ENCODE measurements at places on chromosomes 2 and 18.

- DNase-seq, result no peak
Observed at GRCh38 chr18:28735731-28736130, 558.8 kb upstream of the CDH2 start.

- no peak for DNase-seq
Observed at GRCh38 chr2:200788121-200788718, 23.5 kb upstream of the BZW1 start.

DNA sequence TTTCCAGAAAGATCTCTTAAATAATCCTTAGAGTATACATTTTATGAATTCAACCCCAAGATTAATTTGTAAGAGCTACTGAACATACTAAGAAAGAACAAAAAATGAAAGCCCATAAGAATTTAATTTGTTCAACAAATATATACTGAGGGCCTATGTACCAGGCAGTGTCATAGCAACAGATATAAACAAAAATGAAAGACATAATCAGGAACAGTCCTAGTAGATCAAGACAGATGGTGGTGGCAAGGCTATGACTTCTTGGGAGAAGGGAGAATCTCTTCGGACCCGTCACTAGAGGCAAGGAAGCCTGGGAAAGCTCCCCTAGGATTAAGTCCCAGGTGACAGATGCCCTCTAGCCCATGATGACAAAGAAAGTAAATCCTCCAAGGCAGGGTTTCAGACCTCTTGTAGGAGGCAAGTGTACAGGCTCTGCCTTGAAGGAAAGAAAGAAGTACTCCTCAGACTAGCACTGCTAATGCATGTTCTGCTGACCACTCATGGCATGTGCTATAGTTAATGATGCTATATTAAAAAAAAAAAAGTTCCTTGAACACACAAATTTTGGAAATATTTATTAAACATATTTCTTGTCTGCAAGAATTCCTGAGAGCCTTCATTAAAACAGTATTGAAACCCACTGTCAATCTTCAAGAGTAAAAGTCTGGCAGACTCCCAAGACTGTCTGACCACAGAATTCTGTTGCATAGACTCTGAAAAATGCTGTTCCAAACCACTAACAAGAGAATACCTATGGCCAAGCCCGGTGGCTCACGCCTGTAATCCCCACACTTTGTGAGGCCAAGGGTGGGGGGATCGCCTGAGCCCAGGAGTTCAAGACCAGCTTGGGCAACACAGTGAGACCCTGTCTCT, 31.5 kb downstream of the NOL10 start:
- no peak for DNase-seq

DNA sequence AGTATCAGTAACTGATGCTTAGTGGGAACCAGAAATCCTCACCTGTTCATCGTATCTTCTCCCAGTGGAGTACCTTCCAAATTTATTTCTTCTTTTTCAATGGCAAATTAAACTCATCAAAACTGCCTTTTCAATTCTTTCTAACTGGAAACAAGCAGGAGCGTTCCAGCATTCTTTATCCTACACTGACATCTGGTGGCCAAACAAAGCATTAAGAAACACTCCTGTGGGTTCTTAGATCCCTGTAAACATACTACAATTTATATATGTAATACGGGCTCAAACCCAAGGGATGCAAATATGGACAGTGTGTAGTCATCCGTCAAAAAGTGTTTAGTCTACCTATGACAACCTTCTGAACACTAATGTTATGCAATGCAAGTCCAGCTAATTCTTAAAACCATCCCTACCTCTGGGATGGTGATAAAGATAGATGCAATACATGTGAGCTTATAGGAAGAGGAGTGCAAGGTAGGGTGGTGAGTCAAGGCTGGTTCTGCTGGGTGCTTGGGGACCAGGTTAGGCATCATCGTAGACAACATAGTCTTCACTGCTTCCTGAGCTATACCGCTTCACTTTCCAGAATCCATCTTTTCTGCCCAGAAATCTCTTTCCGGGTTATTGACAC, 375.0 kb downstream of the CTNNA2 start:
- DNase-seq, result peak; percentile 3

DNA sequence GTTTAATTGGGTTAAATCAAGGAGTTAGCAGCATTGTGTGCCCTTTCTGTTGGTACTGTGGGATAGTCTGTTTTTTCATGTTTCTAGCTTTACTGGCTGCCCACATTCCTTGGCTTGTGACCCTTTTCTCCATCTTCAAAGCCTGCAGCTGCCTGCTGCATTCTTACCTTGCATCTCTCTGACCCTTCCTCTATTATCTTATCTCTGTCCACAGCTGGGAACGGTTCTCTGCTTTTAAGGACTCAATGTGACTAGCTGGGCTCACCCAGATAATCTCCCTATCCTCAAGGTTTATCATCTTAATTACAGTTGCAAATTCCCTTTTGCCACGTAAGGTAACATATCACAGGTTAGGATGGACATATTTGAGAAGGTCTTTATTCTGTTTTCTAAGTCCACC, 199.7 kb downstream of the KCNS3 start:
- no peak for DNase-seq

- no peak for DNase-seq
Observed at GRCh38 chr18:33575451-33575850, 2.6 kb upstream of the ASXL3 start.

DNA sequence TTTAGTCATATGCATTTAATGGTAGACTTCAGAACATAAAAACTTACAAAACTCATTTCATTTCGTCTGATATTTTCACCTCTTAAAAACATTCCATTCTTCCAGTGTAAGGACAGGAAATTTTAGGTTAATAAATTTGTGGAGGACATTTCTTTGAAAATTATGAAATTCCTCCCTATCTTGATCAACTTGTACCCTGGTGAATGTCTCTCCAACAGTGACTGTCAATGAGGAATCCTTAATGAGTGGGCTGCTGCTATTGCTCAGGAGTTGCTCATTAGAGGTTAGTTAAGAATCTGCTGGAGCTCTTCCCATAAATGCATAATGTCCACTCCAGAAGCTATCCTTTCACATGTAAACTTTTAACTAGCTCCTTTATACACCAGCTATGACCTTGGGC, 69.1 kb downstream of the LRP1B start:
- DNase-seq, result no peak

- no peak for DNase-seq
Observed at GRCh38 chr2:80863147-80863714, 558.7 kb upstream of the LRRTM1 start.

DNA sequence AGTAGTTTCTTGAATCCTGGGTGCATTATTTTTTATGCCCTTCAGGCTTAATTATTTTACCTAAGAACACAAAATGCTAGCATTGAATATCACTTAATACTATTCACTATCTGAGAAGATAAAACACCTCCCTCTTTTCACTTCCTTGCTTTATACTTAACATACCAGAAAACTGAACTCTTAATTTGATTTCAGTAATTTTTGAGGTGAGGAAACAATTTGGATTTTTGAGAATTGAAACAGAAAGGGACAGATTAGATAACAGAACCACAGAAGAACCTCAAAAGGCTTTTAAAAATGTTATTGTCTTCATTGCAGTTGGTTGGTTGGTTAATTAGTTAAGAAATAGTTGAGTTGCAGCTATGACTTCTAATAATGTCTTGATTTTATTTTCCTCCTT, 69.5 kb downstream of the GPD2 start:
- DNase-seq, result no peak

GRCh38 chr2:86510436-86510933, 52.8 kb downstream of the CHMP3 start:
- DNase-seq, result no peak

DNA sequence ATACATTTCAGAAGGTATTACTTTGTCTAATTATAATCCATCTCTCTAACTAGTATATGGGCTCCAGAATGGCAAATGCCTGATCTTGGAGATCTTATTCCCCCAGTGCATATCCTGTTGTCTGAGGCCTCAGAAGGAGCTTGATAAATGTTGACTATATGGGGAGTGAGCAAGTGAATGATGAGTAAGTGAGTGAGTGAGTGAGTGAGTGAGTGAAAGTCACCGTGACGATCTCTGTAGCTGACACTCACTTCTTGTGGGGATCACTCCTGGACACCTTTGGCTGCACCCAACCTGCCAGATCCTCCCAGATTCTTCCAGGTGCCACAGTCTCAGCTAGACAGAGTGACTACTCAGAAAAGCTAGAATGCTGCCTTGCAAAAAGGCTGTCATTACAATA, 2.8 kb downstream of the XDH start:
- DNase-seq, result no peak

DNA sequence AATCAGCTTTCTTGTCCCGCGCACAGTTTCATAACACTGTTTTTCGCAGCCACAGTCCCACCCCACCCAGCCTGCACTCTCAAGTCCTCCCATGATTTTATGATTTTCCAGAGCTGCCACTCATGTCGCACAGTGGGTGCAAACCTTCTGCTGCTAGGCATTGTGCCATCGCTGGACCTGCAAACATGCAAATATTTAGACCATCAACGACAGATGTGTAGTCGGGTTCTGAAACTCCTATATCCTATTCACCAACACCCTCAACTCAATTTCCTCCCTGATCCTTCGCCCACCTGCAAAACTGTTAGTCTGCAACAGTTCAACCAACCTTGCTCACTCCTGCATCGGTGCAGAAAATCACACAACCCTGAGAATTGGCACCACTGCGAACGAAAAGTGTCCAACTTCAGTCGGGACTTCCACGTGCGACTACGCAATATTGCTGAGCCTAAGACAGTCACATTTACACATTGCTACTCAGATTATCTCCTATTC, 871 bp upstream of the ALS2 start:
- DNase-seq, result no peak

DNA sequence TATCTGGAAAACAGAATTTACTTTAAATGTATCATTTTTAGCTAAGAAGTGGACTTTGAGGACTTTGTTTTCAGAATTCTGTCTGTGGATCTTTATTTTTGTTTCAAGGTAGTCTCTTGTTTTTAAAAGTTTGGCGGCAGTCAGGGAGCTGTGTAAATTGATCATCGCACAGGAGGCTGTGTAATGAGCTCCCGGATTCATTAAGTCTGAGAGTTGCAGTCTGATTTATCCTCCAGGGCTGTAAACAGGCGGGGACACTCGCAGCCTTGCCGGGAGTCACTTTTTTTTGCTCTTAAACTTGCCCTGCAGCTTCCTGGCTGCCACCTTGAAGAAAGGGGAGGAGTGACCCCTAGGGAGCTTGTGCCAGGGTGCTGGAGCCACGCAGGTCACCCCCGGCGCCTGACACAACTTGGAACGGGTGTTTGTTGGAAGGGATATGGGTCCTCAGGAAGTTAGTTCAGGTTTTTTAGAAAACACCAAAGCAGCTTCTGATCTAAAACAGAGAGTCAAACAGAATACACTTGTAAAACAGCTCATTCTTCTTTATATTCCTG, 76.2 kb downstream of the DCDC2C start:
- DNase-seq, result no peak

DNA sequence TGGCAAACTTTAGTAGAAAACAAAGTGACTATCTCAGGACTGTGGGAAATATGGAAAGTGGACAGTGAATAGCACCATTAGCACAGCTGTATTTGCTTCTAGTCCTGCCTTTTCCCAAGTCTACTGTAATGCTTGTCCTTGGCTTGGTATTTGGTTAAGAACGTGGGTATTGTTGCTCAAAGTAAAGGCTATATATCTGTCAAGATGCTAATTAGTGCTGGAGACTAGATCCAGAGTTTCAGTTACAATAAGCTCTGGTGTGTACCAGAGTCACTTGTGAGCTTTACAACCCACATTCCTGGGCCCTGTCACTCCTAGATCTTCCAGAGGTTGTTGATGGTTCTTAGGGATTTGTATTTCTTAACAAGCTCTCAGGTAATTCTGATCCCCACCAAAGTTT, 313.6 kb downstream of the SLC8A1 start:
- no peak for DNase-seq

DNA sequence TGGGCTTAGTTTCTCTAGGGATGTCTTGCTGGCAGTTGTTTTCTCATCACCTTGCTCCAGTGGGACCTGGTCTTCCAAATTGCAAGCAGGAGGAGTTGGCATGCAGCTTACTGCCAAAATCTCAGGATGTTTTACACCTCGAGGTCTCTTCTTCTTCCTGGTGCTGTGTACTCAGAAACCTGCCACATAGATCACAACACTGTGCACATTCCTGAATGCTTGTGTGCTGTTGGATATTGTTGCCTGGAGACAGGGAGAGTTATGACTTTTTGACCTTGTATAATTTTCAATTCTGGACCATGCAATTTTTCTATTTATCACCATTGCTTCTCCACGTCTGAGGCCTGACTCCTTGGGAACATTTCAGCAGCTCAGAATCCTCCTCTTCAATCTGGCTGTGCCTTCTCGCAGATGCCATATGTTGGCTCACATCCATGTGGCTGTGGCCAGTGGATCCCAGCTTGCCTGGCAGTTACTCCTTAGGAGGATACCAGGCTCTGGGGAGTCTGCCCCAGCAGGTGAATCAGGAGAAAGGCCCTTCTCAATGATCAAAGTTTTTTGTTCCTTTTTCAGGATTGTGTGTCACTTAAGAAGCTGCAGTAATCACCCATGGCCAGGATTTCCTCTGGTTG, 489.3 kb downstream of the TSN start:
- no peak for DNase-seq

DNA sequence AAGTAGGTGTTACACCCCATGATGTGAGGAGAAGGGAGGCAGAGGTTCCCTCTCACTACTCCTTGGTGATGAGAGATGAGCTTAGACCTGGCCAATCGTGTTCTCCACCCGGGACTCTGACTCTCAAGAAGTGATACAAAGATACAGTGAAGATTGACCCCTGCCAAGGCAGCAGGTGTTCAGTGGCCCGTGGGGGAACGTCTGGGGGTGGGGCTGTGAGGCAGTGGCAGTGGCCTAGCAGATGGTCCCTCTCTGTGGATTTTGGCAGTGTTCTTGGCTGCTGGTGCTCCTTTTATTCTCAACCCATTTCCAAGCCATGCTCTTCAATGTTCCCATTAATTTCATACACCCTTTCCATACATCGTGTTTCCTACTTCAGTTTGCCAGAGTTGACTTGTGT, 120.4 kb upstream of the NEDD4L start:
- DNase-seq, result no peak

DNA sequence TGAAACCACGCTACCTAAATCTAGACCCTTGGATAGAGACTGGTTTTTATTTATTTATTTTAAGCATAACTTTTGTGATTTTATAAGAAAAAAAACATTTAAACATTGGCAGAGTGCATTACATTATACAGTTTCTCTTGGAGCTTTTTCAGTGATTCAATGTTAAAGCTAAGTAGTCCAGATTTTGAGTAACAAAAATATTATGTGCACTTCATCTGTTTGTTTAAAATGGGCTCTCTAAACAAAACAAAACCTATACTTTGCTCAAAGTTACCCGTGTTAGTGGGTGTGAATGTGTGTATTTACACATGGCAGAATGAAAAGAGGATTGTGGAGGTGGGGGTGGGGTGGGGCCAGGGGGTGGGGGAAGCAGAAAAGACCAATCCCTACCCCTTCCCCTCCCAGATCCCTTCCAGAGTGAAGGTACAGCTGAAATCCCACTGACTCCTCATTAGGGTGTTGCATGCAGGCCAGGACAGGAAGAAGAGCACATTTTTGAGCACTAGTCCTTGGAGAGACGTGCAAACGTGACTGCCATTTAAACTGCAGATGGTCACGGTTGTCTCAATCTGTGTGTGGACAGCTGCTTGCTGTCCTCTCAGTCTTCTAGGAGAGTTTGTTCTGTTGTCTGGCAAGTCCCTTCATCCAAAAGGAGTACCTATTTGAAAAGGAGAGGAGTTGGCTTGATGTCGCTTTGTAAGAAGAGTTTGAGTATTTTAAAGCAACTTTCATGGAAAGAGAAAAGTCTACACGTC, 303.0 kb downstream of the ICOS start:
- DNase-seq, result no peak

- no peak for DNase-seq
Observed at GRCh38 chr2:71578767-71579342, 125.5 kb downstream of the DYSF start.

GRCh38 chr18:26642440-26643348, 94.3 kb upstream of the KCTD1 start:
- DNase-seq, result no peak

GRCh38 chr2:168454737-168455644, 1.1 kb upstream of the CERS6 start:
- DNase-seq, result peak; percentile 6
